ENCODE measurements at places on chromosomes 1 and 21.

DNA sequence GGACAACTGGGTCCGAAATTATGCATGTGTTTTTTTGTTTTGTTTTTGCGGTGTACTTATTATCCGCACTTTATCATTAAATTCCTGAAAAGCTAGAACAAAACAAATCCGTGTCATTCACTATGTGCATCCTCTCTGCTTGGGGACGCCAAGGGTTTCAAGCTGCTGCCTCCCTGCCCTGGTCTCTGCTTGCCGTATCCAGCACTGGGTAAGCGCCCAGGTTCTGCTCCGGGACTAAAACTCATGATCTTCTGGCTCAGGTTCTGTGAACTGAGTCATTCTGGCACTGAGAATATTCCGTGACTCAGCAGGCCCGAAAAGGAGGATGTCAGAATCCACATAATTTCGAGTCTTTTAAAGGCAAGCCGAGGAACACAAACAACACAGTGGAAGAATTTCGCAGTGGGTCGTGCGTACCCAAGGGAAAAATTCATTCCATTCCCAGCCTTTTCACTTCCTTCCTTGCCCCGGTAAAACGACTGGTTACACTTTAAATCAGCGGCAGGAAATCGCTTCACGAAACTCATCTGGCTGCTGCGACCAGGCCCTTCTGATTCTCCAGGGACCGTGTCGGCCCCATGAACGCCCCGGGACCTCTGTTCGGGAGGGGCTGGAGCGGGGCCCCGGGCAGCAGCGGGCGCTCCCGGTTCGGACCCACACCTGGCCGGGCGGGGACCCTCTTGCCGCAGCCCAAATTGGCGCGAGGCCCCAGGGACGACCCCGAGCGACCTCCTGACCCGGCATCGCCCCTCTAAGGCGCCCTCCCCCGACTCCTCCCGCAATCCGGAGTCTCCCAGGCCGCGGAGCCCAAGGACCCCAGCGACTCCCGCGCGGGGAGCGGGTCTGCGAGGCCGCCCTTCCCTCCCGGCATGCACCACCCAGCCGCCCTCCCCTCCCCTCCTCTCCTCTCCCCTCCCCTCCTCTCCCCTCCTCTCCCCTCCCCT, 746 bp upstream of the LAMC1 start:
- DNase-seq, result no peak

DNA sequence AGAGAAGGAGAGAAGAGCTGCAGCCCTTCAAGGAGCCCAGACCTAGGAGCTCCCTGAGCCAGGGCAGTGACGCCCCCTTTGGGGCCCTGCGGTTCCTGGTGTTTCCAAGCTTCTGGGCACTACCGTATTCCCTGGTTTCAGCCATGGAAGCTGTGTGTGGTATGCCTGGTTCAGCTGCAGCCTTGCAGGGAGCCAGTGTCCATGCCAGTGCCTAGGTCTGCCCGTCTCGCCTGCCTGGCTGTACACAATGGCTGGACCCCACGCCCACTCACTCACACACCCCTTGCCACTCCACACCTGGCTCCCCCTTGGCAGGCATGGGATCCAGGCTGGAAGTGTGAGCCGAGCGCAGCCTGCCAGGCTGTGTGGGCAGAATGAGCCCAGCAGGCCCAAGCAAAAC, 87.7 kb downstream of the ADARB1 start:
- no peak for DNase-seq

- DNase-seq, result no peak
These were observed 446.3 kb upstream of the NCAM2 start for GRCh38 chr21:20551939-20552338.

DNA sequence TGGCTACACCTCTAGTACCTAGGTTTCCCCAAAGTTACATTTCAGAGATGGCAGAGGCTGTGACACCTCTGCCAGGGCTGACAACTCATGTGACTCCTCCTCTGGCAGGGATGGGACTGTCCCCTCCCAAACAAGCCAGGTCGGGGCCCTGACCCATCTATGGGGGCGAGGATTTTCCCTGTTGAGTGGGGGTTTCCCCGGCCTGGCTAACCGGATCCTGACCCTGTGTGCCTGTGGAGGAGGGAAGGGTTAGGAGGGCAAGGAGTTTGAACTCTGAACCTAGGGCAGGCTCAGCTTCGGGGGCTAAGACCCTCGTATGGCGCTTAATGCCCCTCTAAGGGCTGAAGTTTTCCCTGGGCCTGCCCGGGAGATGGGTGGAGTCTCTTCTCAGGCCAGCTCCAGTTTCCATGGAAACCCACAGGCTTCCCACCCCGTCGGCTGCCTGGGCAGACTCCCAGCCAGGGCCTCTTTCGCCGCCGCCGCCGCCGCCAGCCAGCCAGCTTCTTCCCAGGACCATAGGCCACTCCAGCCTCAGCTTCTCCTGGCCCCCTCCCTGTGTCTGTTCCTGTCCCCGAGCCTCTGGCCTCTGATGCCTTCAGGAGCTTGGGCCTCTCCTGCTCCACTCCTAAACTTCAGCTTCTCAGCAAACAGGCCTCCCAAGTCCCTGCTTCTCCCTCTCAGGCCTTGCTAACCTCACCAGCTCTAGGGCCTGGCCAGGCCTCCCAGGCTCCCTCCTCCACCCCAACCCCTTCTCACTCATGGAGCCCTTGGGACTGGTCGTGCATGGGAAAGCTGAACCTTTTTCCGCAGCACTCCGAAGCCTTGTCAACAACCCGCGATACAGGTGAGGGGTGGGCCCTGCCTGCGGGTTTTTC, at the start of gene BTBD19:
Gene BTBD19 (plus strand): TSS at position 461 of the 875 bp plus-strand sequence. CDS start 298 bp downstream, at position 759.
- DNase-seq, result peak; percentile 86

GRCh38 chr1:110928191-110928590, 35.5 kb downstream of the LRIF1 start:
- DNase-seq, result no peak

- DNase-seq, result no peak
These were observed 12.9 kb downstream of the DPYD start for GRCh38 chr1:97907886-97908285.

DNA sequence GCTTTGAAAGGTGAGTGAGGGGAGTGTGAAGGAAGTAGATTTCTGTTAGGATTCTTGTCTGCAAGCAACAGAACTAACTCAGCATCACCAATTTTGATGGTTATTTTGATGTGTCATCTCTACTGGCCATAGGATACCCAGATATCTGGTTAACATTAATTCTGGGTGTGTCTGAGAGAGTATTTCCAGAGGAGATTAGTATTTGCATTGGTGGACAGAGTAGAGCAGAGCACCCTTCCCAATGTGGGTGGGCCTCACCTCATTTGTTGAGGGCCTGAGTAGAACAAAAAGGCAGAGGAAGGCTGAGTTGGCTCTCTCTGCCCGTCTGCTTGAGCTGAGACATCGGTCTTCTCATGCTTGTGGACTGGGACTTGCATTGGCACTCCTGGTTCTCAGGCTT, 121.8 kb upstream of the POU3F1 start:
- DNase-seq, result no peak

DNA sequence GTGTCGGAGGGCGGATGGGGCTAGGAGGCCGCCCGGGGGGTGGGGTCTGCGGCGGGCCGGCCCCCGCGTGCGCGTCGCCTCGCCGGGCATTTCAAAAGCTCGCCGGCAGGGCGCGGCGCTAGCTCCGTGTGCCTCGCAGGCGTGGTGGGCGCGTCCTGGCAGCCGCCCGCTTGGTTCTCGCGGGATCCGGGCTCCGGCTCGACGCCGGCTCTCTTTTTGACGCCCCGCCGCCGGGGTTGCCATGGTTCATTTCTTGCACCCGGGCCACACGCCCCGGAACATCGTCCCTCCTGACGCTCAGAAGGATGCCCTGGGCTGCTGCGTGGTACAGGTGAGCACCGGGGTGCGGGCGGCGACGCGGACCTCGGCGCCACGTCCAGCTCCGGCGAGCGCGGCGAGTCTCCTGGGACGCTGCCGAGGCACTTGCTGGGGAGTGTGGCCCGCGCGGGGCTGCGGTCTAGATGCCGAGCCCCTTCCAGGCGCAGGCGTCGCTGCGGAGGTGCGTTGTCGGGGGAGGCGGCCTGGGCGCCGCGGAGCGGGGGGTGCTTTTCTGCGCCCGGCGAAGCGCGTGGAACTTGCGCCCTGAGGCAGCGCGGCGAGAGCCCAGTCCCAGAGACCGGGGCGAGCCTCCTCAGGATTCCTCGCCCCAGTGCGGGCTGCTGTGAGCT, at the start of gene ZYG11A:
Gene ZYG11A (plus strand): TSS at position 118 of the 668 bp plus-strand sequence. CDS start 124 bp downstream, at position 242.
- peak; percentile 69 for DNase-seq

DNA sequence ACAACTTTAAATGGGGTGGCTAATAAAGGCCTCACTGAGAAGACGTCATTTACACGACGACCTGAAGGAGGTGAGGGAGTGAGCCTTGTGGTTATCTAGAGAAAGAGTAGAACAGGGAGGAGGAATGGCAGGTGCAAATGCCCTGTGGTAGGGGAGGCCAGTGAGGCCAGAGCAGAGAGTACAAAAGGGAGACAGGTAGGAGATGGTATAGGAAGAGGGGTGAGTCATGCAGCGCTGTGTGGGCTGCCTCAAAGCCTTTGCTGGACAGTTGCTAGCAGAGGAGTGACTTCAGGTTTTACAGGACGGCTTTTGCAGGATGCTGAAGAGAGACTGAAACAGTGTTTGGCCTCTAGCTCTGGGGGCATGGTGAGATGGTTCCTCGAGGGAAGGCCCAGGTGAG, 116.0 kb downstream of the IER5 start:
- no peak for DNase-seq

- DNase-seq, result no peak
These were observed 81.8 kb downstream of the SMYD3 start for GRCh38 chr1:246425139-246425794.
